ENCODE measurements at places on chromosomes 16 and 17. TPM values are rescaled to one million over a fixed set of nuclear protein-coding genes. Genes with fewer than 3 reads are reported as not detected.

The KRTAP2-2 gene
- not detected for total RNA-seq

The ABCA9 gene
- 7.0 TPM for total RNA-seq

The TXNDC11 gene
- total RNA-seq, result 34.9 TPM

The KRT28 gene
- not detected for total RNA-seq

The AATK gene
- total RNA-seq, result 0.11 TPM

The SNRNP25 gene
- total RNA-seq, result 25.6 TPM

The ACSM3 gene
- 0.77 TPM for total RNA-seq

The TBC1D3 gene
- total RNA-seq, result not detected

The RUNDC3A gene
- not detected for total RNA-seq

The C17orf50 gene
- not detected for total RNA-seq

The ITGA2B gene
- total RNA-seq, result 1.7 TPM

The CRHR1 gene
- total RNA-seq, result not detected

The METTL23 gene
- 23.4 TPM for total RNA-seq

The SEC14L5 gene
- total RNA-seq, result under 0.01 TPM

The TBX2 gene
- 21.0 TPM for total RNA-seq

The DHX58 gene
- 10.3 TPM for total RNA-seq

The ZNF385C gene
- total RNA-seq, result not detected

The NACA2 gene
- not detected for total RNA-seq

The EME2 gene
- 16.5 TPM for total RNA-seq

The ACSM2B gene
- not detected for total RNA-seq

The NLRC3 gene
- total RNA-seq, result under 0.01 TPM

The TTLL6 gene
- total RNA-seq, result not detected

The TRAPPC1 gene
- total RNA-seq, result 46.6 TPM

The HAGHL gene
- total RNA-seq, result 29.0 TPM

The SLC6A4 gene
- 0.11 TPM for total RNA-seq

The PAFAH1B1 gene
- 130 TPM for total RNA-seq

The PSKH1 gene
- 20.1 TPM for total RNA-seq

The DOC2B gene
- not detected for total RNA-seq

The ITGAL gene
- total RNA-seq, result not detected

The MAPT gene
- total RNA-seq, result 0.75 TPM

The TUBB3 gene
- 596 TPM for total RNA-seq

The SRSF1 gene
- total RNA-seq, result 437 TPM

The PRAC1 gene
- total RNA-seq, result not detected

The KRT13 gene
- total RNA-seq, result 0.55 TPM

The ZNF469 gene
- total RNA-seq, result 1.4 TPM

The NXPH3 gene
- total RNA-seq, result 0.37 TPM

The MYO15A gene
- 0.50 TPM for total RNA-seq

The NTN1 gene
- 0.12 TPM for total RNA-seq

The SYNGR3 gene
- 6.1 TPM for total RNA-seq

The TVP23A gene
- not detected for total RNA-seq

The CCL1 gene
- total RNA-seq, result not detected

The TBC1D3G gene
- not detected for total RNA-seq

The CDH13 gene
- total RNA-seq, result 133 TPM

The CEP112 gene
- total RNA-seq, result 9.2 TPM

The OTOA gene
- under 0.01 TPM for total RNA-seq

The CEP295NL gene
- 5.6 TPM for total RNA-seq

The SLFN11 gene
- total RNA-seq, result 141 TPM

The WSCD1 gene
- total RNA-seq, result 0.87 TPM

The FAM171A2 gene
- 1.8 TPM for total RNA-seq

The AHSP gene
- not detected for total RNA-seq

The IRX5 gene
- total RNA-seq, result not detected
